ENCODE measurements at places on chromosomes 2 and 18.
A peak's percentile ranks its signal among the peaks of the same experiment; 100 is the strongest.

GRCh38 chr2:165889158-165889557, 64.4 kb downstream of the TTC21B start:
- no peak for DNase-seq

DNA sequence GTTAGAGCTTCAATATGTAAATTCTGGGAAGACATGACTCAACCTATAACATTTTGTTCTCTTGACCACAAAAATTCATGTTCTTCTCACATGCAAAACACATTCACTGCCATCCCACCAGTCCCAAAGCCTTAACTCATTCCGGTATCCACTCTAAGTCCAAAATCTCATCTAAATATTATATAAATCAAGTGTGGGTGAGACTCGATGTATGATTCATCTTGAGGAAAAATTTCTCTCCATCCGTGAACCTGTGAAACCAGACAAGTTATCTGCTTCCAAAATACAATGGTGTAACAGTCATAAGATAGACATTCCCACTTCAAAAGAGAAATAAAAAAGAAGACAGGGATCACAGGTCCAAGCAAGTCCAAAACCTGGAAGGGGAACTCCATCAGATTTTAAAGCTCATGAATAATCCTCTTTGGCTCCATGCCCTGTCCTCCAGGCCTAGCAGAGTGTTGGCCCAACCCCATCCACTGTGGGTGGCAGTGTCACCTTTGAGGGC, 101.3 kb downstream of the RAD51AP2 start:
- no peak for DNase-seq

DNA sequence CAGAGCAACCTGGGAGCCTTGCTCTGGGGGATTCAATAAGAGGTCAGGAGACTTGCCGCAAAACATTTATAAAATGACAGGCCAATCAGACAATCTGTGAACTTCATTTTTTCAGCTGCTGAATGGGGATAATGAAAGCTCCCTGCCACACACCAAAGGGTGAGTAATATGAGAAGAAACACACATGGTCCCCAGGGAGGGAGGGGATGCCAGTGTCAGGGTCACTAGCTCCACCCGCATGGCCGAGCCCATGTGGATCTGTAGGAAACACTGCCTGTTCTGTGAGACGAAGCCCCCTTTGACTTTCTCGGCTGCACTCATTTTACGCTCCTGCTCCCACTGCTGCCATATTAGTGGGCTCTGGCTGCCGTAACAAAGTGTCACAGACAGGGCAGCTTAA, 521.0 kb upstream of the RAB6C start:
- DNase-seq: no peak

- DNase-seq: peak; percentile 13
These were observed 30.9 kb upstream of the SERPINB12 start for GRCh38 chr18:63511285-63511684.

DNA sequence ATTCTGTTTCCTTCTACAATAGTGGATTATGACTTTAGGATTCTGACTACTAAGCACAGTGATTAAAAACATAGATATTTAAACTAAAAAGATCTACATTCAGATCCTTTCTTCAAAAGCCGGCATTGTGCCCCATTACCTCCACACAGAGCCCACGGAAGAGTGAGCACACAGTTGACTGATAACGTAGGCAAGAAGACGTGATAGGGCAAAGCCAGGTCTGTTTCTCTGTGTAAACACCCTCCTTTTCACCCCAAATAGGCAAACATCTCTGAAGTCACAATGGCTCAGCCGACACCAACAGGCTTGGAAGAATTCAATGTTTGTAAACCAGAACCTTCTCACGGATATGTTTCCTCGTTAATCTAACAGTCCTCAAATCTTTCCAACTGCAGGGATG, 302.9 kb downstream of the CMPK2 start:
- DNase-seq: no peak

- no peak for DNase-seq
These were observed 221.5 kb downstream of the SH3RF3 start for GRCh38 chr2:109350526-109350925.

DNA sequence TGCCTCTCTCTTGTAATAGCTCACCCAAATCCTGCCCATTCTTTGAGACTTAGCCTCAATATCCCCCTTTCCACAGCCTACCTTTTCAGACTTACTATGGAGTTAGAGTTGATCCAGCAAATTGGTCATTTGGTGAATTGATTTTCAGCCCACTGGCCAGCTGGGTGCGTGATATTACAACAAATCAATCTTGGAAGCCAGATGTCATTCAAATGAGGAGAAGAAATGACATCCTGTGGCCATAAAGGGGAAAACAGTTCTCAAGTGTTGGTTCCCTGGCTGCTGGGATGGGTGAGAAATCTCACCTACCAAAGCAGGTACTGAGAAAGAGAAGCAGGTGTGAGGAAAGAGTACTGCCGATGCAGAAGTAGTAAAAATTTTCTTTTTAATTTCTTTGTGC, 36.7 kb upstream of the FOXI3 start:
- DNase-seq: peak; percentile 10

DNA sequence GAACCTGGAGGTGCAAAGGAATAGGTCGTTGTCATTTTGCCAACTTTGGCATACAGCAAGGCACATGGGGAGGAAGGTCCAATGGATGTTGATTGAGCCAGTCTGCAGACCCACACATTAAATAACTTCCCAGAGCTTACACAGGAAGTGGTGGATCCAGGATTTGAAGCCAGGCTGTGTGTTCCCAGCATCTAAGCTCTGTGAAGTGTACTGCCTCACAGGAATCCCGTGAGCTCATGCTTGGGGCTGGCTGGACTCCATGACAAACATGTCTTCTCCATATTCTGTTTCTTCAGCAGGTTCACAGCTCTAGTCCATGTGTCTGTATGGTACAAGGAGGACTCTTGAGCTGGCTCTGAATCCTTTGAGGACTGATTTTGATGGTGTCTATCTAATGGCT, 63.9 kb downstream of the KLHL29 start:
- no peak for DNase-seq

DNA sequence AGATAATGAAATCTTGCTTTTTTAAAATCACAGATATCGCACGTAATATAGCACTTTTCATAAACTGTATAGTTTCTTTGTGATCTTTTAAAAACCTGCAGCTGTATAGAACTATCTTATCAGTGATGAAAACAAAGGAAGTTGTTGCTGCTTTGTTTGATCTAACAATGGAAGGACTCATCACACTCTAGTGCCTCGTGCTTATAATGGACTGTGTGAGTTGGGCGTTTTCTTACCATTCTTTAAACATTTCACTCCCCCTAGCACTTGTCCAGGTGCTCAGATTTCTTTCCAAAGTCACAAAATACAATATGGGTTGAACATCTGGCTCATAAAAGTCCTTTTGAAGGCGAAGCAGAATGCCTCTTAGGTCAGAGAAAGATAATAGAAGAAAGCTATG, 94.8 kb upstream of the SPATS2L start:
- no peak for DNase-seq

- DNase-seq: no peak
These were observed 65.8 kb upstream of the SALL3 start for GRCh38 chr18:78913830-78914231.

GRCh38 chr2:2839393-2839781, 508.3 kb upstream of the MYT1L start:
- no peak for DNase-seq

DNA sequence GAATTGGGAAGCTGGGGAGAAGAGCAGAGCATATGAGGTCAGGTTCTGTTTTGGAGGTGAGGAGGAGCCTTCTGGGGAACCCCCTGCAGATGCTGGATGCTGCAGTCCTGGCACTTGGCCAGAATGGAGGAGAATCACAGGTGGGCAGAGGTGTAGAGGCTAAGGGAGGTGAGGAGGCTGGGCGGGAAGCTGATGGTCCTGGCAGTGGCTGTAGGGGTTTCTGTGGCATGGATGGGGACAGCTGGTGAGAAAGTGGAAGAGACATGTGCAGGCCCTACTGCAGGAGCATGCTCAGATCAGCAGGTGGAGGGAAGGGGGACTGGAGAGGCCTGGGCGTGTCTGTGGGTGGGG, 101.3 kb downstream of the DYSF start:
- DNase-seq: no peak

DNA sequence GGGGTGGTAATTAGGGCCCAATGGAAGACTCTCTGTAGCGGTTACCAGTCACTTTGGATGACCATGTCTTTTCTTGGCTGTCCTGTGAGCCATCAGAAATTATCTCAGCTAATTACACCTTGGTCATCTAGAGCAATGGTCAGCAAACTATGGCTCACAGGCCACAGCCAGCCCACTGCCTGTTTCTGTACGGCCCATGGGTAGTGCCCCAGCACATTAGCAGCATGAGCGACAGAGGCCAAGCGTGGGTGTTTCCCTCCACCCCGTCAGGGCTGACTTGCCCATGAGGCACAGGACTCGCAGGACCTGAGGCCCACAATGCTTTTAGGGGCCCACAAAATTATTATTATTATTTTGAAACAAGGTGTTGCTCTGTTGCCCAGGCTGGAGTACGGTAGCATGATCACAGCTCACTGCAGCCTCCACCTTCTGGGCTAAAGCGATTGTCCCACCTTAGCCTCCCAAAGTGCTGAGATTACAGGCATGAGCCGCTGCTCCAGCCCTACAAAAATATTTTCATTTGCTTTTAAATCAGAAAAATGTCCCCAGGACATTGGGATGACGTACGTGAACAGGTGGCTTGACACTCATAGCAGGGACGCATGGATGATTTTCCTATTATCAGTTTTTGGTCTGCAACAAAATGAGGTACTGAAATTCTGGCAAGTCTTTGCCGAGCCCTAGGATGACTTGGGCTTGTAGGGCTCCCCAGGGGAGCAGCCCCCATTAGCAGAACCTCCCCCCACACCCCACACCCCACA, 29.3 kb upstream of the CEP68 start:
- no peak for DNase-seq

DNA sequence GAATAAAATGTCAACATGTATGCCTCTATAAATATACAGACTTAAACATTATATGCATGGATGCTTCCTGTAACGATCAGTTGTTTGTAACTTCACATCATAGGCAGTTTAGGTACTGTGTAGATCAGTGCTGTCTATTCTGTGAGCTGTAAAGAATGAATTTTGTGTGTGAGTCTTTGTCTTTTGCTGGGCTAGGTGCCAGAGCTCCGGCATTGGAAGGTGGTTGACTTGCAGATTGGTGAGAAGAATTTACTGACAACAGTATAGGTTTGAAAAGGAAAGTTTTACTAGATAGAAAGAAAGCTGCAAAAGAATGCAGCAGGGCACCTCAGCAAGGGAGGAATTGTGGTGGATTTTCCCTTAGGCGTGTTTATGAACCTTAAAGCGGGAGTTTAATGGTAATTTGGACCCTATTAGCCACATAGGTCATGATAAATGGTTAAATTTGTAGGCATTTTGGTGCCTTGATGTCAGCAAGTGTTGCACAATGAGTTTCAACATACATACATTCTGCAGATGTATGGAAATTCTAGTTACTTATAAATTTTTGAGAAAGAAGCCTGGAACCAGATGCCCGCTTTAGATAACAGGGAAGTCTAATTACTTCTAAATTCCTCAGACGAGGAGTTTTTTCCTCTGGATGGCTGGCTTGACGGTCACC, 6.7 kb upstream of the QPCT start:
- DNase-seq: no peak

GRCh38 chr2:151518802-151519201, 109.1 kb downstream of the RIF1 start:
- no peak for DNase-seq

- no peak for DNase-seq
These were observed 407.6 kb upstream of the SPHKAP start for GRCh38 chr2:228589115-228589514.

GRCh38 chr2:241965931-241966412, 96.4 kb downstream of the RTP5 start:
- no peak for DNase-seq

DNA sequence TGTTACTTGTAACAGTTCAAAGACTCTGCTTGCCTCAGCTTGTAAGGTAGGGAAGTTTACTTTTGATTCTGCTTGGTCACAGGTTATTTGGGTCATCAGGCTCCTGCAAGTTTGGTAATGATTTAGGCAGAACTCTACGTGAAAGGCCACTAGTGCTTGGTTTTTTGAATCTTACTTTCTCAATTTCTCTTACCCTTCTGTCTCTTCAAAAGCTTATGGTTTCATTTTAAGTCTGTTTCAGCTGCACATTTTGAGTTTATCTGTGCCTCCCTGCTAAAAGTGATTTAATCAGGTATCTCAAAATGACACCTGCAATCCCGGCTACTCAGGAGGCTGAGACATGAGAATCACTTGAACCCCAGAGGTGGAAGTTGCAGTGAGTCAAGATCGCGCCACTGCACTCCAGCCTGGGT, 26.3 kb upstream of the MOCOS start:
- no peak for DNase-seq

- DNase-seq: no peak
These were observed 90.3 kb downstream of the RNF144A start for GRCh38 chr2:7007488-7007845.

DNA sequence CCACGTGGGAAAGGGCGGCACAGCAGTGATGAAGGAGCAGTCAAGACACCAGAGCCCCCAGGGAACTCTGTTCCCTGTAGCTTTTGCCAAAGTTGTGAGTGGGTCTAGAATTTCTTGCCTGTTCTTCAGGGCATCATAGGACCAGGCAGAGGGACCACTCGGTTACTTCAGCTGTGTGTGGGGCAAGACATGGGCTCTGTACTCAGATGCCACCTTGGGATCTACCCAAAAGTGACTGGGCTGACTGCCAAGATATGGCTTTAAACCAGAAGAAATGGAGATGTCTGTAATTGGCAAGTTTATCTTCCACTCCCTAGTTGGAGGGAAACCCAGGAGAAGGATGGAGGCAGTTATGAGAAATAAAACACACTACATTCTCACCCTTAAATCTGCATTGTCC, 29.6 kb downstream of the KCNF1 start:
- DNase-seq: no peak

GRCh38 chr2:132668189-132668823, 1.7 kb downstream of the LYPD1 start:
- DNase-seq: peak; percentile 21

DNA sequence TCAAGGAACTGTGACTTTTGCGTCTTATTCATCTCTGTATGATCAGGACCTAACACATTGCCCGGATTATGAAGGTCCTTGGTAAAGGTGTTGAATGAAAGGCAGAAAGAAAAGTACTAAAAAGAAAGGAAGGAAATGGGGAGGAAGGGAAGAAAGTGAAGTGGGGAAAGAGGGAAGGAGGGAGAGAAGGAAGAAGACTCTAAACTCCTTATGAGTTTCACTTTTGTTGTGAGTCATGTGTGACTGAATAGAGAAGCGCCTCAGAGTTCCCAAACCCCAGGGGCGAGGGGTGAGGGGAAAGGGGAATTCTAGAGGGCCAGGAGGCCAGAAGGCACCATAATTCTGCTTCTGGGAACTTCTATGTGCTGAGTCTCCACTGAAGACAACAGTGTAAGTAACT, 30.9 kb upstream of the OSBPL6 start:
- DNase-seq: no peak

DNA sequence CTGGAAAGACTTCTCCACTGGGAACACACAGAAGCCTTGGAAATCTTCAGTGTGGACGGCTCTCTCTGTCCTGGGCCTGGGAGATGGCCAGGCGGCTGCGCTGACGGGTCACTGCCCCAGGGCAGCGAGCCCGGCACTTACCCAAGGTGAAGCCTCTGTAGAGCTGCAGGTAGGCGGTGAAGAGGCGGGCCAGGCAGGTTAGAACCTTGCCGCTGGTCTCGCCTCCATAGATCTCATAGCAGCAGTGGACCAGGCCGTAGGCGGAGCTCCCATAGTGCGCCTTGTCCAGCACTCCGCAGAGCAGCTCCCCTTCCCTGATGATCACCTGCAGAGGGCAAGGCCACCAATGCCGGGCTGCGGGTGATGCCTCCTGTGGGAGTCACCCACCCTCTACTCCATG, 53.0 kb downstream of the POLR1A start:
- DNase-seq: no peak

GRCh38 chr2:69279211-69279610, 107.8 kb downstream of the GFPT1 start:
- DNase-seq: no peak

GRCh38 chr2:67485431-67485830, 88.3 kb downstream of the ETAA1 start:
- no peak for DNase-seq

Data from A549 (cell line).